ENCODE measurements at places on chromosomes 3 and 15.

DNA sequence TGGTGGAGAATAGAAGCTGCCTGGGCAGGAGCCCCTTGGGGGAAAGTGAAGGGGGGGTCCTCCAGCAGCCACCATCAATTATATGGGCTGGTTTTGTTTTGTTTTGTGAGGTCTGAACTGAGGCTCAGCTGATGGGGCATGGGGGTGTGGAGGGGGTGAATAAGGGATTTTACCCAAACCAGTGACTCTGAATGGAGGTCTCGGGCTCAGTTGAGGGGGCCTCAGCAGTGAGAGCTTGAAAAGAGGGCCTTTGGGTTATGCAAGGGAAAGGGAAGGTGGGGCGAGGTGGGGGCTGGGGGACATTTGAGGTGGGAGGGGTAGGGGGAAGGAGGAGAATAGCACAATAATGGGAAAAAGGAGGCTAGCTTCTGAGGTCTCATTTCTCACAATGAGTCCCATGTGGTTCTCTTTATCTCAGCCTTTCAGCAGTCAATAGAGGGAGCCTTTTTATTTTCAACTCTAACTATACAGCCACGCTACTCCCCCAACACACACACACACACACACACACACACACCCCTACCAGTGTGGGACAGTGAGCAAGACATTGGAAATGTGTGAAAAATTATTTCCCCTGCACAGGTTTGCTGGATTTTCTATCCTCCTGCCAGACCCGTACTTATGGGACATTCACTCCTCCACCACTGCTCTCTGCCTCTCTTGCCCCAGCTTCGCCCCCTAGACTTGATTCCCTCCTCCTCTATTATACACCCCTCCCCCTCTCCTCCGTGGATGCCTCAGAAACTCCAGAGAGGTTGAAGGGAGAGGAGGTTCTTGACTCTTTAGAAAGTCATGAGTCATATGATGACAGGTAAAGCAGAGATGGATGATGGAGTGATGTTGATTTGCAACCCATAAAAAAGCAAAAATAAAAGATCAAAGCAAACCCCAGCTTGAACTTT lies 96.0 kb downstream of the GTPBP8 start:
- no peak for DNase-seq

GRCh38 chr3:53996141-53996874 lies 104.6 kb upstream of the SELENOK start:
- no peak for DNase-seq

DNA sequence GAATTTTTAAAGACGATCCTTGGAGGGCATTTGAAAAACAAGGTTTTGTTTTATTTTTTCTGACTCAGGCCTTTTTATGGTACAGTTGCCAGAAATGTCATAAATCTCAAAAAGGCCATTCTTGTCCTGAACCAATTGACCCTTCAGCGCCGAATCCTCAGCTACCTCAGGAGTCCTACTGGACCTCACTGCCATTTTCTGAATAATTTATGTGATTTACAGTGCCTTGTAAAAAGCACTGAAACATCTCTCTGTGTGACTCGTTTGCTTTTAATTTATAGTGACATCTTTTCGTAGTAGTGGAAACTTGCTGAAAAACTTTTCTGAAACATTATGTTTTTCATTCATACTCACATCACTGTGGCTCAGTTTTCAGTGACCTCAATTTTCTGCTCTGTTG lies 72.2 kb upstream of the ARL6 start:
- DNase-seq, result peak; percentile 10

- DNase-seq, result no peak
Observed at GRCh38 chr15:66933932-66934867, 131.2 kb upstream of the SMAD3 start.

- no peak for DNase-seq
Observed at GRCh38 chr3:50112462-50112861, 23.7 kb downstream of the RBM5 start.

- no peak for DNase-seq
Observed at GRCh38 chr3:127839099-127839498, 16.8 kb upstream of the MGLL start.

GRCh38 chr3:109353057-109353456 lies 15.7 kb upstream of the DPPA4 start:
- no peak for DNase-seq

DNA sequence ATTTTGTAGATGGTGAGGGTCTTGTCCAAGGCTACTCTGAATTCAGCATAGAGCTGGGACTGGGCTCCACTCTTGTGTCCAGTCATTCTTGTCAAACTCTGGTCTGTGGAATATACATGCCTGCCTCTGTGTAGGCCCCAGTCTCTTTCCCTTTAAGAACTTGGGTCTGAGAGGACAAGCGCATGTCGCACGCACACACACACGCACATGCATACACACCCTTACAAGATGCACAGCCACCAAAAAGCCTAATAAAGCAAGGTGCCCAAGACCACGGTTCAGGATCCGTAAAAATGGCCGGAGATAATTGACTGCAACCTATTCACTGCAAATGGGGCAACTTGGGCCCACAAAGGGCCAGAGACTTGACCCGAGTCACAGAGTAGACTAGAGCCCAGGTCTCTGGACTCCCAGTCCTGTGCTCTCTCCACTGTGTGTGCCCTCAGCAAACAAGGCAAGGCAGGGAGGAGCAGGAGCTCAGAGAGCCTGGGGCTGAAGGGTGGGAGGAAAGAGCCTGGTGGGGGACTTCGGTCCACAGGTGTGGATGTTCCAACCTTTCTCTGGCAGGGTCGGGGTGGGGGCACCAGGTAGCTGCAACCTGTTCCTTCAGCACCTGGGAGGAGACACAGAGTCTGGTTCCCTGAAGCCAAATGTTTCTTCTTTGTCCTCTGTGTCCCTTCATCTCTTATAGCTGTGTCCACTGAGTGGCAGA lies 914 bp upstream of the PAQR5 start:
- no peak for DNase-seq

GRCh38 chr3:108416111-108416869 lies 94.1 kb downstream of the MYH15 start:
- no peak for DNase-seq

DNA sequence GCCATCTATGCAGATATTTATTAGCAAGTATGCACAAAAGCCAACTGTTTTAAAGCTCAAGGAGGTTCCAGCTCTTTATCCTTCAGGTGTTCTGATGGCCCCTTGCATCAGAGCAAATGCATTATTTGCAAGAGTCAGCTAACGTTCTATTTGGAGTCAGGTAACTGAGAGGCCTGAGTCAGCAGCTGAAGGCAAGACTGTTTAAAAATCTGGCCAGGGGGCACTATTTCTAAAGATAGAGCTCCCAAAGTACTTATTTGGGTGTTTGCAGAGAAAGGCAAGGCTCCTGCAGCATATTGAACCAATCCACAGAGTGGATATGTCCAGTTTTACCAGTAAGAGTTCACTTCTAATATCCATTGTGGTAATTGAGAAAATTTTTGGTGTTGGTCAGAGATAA lies 146.1 kb downstream of the LRTM1 start:
- no peak for DNase-seq

- no peak for DNase-seq
Observed at GRCh38 chr15:54150255-54150654, 172.0 kb downstream of the UNC13C start.

- DNase-seq, result no peak
Observed at GRCh38 chr3:57287205-57287604, 5.3 kb downstream of the ASB14 start.

DNA sequence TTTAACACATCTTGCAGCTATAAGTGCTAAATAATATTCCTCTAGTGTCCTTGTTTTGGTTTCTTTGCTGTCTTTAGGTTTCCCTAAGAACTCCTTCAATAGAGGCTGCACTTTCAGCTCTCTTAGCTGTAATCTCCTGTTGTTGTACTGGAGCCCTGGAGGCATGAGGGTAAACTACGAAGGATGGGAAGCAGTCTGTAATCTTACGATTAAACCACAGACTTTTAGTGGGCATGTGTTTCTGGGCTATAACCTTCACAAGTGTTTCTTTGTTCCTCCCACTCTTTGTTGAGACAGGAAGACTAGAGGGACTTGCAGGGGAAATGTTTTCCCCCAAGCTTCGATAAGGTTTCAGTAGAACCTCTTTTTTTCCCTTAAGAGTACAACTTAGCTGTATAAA lies 1058.1 kb downstream of the NSUN3 start:
- DNase-seq, result no peak

DNA sequence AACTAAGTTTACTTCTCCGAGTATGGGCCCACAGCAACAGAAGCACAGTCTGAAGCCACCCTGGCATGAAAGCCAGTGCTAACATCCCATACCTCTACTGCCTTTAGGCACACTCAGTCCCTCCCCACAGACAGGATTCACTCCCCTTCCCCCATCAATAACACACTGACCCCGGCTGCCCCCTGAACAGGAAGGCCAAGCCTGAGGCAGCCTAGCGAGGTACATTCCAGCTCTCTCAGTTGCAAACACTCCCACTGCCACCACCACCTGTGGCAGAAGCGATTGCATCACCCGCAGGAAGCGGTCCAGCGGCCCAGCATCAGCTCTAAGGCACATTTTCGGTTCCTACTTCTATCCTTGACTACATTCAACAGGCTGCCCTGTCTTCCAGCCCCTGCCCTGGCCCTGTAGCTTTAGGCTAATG lies 7.0 kb upstream of the BMF start:
- no peak for DNase-seq

DNA sequence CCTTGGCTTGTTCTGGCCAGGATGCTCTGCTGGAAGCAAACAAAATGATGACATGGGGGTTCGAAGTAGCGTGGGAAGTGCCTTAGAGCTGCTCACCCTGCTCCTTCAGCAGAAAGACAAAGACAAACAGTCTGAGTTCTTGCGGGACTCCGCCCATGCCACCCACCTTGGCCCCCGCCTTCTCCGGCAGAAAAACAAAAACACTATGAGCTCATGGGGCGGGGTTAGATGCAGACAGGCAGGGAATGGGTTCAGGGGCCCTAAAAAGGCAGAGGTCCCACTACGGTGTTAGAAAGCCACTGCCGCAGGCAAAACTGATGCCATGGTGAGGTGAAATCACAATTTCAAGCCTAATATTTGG lies 9.7 kb upstream of the NCKIPSD start:
- peak; percentile 31 for DNase-seq

Measured in HTR-8/SVneo (cell line).